A172 (cell line): ENCODE measurements at places on chromosomes 12 and 14. TPM values are rescaled to one million over a fixed set of nuclear protein-coding genes. Genes with fewer than 3 reads are reported as not detected.

INHBC gene
- not detected in 2 replicates for total RNA-seq

KCNH3 gene
- 5.4 and 7.1 TPM in 2 replicates for total RNA-seq

DNA sequence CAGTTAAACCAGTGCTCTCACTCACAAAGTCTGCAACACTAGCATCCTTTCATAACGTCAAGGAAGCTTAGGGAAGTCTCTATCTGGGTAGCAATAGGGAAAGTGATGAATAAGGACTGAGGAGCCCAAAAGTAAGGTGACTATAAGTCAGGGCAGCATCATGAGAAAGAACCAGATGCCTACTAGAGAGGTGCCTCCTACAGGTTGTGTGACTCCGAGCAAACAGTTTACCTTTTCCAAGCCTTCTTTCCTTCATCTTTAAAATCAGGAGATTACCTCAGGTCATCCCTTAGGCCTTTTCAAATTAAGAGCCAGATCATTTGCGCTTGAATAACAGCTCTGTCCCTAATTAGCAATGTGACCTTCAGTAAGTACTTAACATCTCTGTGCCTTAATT lies 40.2 kb downstream of the RTN1 start:
- no peak for DNase-seq

DNA sequence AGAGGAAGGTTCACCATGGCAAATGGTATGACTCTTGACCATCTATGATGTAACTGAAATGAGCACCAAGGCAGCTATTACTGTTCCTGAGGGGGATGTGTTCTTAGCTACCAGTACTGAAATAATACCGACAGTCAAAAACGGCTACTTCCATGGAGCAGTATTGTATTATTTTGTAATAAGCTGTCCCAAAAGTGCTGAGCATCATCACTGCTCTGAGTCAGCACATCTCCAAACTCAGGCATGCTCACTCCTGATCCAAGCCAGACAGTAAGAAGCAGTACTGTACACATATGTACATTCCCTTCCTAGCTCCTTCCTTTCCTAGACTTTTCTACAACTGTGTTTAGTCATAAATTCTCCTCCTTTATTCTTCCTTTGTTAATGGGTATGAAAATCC lies 8.6 kb downstream of the VTI1B start:
- DNase-seq = no peak

DNA sequence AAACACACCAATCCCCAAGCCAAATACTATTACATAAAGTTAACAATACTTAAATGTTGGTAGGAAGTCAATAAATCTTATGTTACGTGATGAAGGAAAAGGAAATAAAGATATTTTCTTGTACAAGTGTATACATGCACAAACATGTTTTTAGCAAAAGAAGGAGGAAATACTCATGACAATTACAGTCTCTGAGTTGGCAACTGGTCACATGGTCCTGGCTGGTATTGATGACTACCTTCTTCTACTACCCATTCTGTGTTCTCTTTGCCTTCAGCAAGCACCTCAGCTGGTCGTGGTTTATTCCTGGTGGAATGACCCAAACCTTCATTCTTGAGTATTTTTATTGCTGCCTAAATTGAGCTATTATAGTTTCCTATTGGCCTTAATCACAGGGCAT lies 84.8 kb downstream of the PLBD1 start:
- DNase-seq = no peak

DNA sequence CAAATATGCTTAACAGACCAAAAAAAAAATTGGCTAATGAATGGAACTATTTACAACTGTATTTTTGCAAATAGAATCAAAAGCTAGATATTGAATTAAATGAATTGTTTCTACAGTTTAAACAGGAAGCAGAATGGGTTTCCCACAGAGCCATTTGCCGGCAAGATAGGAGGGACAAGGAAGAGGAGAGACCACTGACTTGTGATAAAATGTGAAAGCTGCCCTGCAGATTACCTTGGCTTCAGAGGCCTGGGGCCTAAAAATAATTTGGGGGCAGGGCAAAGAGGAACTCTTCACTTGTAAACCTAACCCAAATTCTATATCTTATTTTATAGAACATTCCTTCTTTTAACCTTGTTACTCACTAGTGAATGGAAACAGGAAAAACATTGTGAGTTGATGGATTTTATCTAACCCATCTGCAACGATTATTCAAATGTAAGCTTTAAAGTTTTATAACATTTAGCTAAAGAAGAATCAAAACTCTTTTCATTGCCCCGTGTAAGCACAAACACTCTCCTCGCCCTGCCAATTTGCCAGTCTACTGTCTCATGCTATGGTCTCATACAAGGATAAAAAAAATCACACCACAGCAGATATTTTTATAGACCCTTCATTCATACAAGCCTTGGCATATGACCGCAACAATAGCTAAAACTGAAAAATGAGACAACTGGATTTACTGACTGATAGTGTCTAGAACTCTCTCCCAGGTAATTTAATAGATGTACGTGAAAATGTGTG lies 49.5 kb upstream of the MDM1 start:
- DNase-seq = no peak

GRCh38 chr12:116015525-116015924 lies 262.0 kb downstream of the MED13L start:
- peak; percentile 22 for DNase-seq

RNASE1 gene
- total RNA-seq = not detected in 2 replicates

DNA sequence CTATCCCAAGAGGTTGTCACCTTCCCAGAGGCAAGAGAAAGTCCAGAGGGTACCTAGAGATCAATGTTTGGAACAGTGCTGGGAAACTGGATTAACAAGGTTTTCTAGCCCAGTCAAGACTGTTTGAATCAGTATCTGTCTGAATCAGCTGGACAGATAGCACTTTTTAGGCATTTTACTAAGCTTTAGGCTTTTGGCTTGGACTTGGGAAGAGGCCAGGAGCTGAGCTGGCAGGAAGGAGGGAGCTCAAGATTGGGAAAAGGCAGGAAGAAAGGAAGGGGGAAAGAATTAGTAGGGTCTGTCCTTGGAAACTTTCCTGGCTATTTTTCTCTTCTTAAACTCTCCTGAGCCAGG lies 8.3 kb downstream of the IKZF4 start:
- no peak for DNase-seq

DNA sequence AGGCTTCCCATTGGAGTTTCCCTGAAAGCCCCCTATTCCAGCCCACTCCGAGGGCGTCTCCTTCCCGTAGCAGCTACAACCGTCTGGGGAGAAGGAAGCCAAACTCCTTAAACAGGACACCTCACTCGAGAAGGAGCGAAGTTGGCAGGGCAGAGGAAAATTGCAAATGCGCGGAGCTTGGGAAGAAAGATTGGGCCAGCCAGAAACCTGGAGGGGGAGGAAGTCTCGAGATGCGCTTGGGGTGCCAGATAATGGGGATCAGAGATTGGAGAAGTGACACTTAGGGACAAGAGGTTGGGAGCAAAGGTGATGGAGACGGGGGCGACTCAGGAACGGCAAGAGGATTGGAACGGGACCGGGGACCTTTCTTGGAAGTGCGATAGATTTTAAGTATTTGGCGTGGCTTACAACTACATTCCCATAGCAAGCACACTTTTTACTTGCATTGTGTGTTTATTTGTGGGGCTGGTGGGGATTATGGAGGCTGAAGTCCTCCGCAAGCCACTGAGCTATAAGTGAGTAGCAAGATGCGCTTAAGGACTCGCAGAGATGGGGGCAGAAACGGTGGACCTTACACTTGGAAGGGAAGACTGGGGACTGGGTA lies 926 bp downstream of the HRK start:
- DNase-seq = no peak

DNA sequence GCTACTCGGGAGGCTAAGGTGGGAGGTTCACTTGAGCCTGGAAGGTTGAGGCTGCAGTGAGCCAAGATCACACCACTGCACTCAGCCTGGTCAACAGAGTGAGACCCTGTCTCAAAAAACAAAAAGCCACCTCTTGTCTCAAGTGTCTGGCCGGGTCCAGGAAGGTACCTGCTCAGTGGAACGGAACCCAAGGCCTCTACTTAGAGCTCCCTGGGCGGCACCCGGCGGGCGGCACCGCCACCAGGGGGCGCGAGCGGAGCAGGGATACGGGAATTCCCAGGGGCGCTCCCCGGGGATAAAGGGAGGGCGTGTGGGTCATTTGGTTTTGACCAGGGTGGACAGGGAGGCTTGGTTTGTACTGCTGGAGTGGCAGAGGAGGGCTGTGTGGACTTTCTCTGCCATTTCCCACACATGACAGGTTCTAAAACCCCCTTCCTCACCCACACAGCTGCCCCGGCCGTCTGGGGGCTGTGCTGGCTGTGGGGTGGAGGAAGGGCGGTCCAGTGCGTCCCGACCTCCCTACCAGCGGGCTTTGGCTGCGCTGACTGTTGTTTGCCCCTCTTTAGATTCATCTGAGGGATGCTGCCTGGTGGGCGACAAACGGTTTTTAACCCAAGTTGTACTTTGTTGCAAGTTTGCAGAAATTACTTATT lies 91.4 kb downstream of the SETD3 start:
- no peak for DNase-seq

- DNase-seq = no peak
Measured at GRCh38 chr12:112347581-112347982, 34.6 kb downstream of the HECTD4 start.

GRCh38 chr14:104107611-104108569 lies 22.4 kb downstream of the ASPG start:
- no peak for DNase-seq

DNA sequence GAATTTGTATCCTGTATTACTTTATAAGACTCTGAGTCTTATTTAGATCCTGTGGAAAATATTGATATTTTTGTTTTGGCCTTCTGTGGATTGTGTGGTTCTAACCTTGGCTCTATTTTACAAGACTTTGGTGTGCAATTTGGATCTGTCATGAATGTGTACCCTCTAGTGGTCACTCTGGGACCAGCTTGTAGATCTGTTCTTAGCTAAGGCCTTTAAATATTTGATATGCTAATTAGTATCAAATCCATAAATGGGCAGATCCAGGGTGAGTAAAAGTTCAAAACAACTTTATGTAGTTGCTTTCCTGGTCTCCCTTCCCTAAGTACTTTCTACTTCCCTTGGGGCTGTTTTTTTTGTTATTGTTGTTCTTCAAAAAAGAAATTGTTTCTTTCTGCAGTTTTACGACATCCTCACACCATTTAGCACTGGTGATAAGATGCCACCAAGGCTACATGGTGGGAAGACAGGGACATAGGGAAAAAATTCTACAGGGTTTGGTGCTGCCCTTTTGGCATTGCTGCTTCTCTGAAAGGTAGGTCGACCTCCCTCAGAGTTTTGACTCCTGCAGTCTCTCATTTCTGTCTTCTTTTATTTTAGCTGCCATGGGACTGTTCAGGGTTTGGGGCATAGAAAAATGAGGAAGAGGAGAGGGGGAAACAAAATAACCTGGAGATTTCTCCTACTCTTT lies 238.5 kb downstream of the GPHN start:
- DNase-seq = peak; percentile 8

- no peak for DNase-seq
Measured at GRCh38 chr14:62453226-62453625, 592.0 kb downstream of the KCNH5 start.

DNA sequence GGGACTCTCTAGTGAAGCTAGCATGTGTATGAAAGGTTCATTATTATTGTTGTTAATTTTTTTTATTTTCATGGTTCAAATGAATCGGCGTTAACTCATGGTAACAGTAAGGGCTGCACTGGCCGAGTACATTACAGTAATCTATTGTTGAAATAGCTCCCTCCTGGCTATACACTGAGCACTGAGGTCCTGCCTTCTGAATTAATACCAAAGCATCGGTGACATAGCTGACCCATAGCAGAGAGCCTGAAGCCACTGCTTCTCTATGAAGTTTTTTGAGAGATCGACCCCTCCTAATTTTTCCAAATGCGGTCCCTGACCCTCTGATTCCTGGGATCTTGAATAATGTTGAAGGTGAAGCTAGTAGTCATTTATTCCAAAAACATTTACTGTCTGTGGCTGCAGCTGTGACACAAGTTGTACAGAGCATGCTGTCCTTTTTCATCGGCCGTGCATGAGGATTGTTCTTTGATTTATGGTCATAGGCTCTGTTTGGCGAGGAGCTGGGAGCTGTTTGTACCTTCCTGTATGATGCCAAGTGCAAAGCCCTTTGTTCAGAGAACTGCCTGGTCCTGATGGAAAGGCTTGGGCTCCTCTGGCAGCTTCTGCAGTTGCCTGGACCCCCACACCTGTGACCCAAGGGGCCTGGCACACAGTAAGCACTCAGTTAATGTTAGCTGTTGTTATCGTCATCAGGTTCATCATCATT lies 486.5 kb downstream of the EGLN3 start:
- no peak for DNase-seq

DNA sequence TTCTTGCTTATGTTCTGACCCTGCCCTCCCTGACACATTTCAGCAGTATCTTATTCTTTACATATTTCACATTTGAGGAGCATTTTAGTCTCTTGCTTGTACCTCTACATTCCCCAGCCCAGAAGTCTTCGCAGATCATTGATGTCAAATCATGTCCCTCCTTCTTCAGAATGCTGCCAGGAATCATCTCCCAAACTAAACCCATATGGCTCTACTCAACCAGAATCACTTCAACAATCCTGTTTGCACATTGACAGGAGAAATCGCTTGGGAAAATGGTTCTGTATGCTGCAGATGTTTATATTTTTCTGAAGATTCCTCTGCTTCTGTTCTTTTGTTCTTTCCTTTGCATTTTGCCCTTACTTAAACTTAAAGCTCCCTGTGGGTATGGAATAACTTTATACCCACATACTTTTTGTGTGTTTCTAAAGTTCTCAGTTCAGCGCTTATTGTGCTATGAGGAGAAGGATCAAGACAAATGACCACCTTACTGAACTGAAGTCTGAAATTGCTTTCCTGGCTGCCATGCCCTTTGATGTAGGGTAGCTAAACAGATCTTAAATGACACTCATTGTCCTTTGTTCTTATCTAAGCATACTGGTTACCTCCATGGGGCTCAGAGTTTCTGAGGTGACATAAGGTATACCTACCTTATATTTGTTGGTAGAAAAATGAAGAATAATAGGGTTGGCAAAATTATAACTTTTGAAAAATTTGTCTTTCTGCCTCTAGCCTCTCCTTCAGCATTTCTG lies 134.6 kb downstream of the SLC25A21 start:
- no peak for DNase-seq

DNA sequence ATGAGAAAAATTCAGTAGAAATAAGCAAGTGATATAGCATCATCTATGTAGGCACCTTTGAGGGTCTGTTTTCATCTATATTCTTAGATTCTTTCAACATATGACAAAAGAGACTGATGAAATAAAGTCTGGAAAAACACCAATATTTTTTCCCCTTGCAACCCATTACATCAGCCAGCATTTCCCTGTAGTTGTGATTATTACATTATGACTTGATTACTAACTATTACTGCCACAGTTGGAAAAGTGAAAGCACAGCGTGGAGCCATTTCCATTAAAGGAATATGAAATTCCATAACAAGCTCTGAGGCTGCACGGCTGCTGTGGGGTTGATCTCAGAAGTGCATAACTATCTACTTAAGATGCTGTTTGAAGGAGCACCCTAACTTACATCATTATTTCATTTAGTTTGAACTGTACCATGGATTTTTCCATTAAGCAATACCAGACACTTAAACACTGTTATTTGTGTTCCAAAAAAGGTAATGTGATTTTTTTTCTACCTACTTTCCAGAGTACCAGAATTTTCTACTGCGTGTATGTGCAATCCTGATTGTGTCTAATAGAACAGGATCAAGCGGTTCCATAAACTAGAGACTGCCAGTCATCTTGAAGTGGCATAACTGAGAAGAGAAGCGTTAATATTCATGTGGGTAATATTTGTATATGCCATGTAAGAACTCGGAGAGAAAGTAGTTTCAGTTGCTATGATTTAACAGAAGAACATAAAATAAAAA lies 405.5 kb downstream of the MDGA2 start:
- no peak for DNase-seq

GRCh38 chr14:103023881-103024473 lies 33.4 kb downstream of the CDC42BPB start:
- peak; percentile 55 for DNase-seq

GRCh38 chr14:98474900-98475299 lies 797.1 kb downstream of the BCL11B start:
- no peak for DNase-seq

ITPR2 gene
- total RNA-seq = 6.4 and 6.5 TPM in 2 replicates
